Eye (tissue), 1 donor: ENCODE measurements at places on chromosomes 5 and 9.

DNA sequence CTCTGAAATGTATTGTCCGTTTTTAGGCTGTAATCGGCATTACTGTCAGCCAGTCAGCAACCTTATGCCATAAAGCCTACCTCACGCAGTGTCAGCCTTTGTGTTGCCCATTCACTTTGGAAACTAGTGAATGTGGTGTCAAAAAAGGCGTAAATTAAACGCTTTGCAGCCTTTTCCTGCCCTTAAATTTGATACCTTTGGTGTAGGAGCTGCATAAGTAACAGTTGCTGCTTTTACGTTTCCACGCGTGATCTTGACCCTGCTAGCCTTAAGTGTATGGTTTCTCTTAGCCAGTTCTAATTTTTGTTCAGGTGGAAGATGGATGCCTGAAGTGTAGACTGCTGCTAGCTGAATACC, 257.7 kb downstream of the EPB41L4A start:
- DNase-seq, result no peak

DNA sequence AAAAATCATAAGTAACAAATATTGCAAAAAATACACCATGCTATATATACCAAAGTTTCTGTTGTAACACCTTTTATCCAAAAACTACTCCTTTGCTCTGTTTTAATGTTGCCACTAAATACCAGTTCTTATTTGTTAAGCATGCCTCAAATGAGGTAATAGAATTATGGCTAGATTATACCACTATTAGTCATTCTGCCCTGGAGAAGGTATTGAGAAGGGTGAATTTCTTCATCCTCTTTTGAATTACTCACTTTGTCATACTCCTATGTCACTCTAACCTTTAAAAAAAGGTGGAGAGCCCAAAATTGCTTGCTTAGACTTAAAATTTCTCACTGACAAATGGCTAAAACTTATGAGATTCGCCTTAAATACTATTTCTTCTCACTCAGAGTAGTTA, 750.9 kb downstream of the MAT2B start:
- no peak for DNase-seq

DNA sequence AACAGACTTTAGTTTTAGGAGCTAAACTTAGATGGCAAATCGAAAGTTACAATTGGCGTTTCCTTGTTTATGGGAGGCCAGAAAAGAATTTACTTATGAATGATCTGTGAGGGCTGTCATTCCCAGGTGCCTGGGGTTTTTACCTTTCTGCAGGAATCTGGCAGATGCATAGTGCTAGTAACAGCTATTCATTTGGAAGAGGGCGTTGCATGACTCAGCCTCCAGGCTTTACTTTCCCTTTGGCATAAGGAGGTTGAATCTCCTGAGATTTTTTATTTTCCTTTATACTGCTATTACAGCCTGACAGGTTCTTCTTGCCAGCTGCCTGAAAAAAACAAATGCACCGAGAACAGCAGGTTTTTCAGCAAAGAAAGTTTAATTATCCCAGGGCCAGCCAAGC, 30.0 kb downstream of the CARD6 start:
- no peak for DNase-seq

GRCh38 chr5:157607371-157608161, 32.0 kb upstream of the ADAM19 start:
- no peak for DNase-seq

- DNase-seq, result no peak
These were observed 18.2 kb upstream of the STK32A start for GRCh38 chr5:147216552-147217154.

DNA sequence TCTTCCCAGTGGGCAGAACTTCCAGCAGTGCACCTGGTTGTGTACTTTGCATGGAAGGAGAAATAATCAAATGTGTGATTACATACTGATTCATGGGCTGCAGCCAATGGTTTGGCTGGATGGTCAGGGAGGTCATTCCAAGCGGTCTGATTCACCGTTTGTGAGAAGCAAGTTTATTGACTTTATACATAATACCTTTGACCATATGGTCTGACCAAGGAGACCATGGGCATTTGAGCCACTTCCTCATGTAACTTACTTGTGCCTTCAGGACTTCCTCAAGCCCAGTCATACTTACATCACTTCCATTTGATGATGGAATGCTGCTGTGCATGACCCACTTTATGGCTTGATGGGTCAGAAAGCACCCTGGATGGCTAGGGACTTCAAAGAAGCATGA, 41.1 kb downstream of the DAP start:
- DNase-seq, result no peak

DNA sequence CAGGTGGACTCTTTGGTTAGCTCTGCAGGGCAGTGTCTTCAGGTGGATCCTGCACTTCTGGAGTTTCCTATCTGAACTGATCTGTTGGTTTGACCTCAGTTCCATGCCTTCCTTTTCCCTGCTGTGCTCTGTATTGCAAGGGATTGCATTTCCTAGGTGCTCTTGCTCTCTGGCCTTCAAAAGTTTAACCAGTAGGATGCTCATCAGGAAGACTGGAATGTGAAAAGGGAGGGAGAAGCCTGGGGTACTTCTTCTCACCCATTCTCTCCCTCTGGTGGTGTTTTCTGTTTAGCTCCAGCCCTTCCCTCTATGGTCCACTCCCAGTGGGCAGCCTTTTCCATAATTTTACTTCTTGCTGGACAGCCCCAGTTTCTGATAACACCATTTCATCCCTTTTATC, 78.5 kb downstream of the ZNF618 start:
- DNase-seq, result no peak

DNA sequence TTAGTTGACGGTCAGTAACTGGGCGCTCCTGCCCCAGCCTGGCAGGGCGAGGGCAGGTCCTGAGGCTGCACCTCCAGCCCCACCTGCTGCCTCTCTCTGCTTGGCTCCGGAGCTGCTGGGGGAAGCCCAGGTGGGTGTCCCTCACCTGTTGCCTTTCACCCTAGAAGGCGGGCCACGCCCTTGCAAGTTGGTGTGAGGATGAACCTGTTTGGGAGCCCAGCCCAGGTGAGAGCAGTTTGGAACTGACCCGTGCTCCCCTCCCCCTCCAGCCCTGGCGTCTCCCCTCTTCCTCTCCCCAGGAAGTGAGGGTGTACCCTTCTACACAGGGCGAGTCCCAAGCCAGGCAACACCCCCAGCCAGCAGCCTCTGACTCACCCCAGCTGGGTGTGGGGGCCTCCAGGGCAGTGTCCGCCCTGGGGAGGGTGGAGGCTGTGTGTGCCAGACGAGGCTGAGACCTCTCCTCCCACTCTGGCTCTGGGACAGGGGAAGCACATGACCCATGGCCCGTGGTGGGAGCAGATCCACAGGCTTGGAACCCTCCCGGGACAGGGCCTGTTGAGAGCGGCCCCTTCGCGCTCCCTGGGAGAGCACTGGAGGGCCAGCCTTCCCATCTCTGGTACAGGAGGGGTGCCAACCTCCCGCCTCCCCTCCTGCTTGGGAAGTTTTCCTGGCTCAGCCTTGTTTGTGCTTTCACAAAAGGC, 10.4 kb downstream of the LRRC8A start:
- DNase-seq, result no peak

GRCh38 chr5:78269088-78269703, 25.3 kb downstream of the AP3B1 start:
- DNase-seq, result no peak

- DNase-seq, result no peak
These were observed 102.6 kb downstream of the ARHGAP26 start for GRCh38 chr5:142872795-142873194.

DNA sequence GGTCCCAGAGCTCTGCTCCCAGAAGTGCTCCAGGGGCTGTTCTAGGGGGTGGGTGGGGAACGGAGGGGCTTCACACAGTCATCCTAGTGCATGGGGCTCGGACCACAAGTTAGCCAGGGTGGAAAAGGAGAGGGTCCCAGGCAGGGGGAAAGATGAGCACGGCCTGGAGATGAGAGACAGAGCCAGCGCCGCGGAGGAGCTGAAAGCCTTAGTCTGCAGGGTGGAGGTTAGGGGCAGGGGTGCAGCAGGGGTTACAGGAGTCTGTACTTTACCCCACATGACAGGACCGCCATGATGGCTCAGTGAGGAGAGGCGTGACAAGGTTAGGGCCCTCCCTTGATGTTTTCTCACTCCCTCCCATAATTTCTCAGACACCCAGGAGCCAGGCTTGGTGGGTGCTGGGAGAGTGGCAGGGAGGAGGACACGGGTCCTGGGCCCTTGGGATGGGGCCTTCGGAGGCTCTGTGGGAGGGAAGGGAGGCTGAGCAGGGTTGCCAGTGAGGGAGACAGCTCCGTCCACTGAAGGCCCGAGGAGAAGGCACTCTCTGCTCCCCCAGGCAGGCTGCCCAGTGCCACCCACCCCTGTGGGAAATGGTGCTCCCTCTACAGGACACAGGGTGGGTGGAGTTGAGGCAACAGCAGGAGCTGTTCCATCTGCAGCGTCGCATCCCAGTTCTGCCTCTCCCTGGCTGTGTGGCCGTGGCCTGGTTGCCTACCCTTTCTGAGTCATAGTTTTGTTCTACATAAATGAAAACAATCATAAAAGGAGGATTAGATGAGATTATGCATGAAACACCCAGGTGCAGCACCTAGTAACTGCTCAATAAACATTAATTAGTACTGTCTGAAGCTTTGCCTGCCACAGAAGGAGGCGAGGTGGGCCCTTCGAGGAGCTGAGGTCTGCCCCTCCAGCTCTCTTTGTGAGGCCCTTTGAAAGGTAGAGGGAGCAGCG, 66.2 kb downstream of the NDST1 start:
- no peak for DNase-seq

DNA sequence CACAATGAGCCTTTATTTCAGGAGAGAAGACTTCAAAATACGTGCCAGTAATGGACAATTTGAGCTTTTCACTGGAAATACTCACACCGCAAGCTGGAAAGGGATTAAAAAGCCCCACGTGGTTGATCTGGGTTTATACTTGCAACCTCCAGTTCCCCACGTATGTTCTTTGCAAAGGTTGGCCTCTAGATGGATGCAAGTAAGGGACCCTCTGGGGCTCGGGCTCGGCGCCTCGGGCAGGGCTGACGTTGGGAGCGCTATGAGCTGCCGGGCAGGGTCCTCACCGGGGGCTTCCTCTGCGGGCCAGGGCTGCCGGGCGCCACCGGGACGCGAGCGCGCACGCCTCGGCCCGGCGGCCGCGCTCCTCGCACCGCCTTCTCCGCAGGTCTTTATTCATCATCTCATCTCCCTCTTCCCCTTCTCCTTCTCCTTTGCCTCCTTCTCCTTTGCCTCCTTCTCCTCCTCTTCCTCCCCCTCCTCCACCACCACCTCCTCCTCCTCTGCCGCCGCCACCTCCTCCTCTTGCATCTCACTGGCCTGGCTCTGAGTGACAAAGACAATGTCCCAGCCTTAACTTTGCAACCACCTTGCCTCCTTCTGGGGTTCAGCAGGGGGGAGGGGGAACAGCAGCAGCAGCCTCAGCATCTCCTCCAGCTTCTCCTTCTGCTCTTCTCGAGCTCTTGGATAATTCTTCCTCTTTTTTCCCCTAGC, 701 bp upstream of the ZNF462 start:
- peak; percentile 88 for DNase-seq

DNA sequence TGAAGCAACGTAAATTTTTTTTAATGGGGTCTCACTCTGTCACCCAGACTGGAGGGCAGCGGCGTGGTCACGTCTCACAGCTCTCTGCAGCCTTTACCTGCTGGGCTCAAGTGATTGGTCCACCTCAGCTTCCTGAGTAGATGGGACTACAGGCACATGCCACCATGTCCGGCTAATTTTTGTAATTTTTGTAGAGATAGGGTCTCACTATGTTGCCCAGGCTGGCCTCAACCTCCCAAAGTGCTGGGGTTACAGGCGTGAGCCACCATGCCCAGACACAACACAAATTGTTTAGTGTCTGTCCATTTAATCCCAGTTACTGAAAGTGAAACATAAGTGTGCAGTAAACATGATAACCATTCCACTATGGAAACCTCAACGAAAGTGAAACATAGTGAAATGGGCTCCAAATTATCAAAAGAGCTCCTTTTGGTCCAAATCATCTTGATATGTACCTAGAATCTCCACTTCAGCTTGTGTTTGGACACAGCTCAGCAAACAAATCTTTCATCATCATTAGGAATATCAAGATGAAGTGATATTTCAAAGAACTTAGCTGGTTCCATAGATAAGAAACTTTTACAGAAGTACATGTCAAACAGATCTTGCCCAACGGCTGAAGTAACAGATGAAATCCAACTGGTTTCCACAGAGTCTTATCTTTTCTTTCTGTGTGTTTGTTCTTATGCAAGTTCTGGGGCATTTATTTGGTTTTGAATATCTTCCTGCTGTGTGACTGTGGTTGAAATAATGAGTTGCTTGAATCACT, 41.2 kb upstream of the PLPP1 start:
- no peak for DNase-seq

DNA sequence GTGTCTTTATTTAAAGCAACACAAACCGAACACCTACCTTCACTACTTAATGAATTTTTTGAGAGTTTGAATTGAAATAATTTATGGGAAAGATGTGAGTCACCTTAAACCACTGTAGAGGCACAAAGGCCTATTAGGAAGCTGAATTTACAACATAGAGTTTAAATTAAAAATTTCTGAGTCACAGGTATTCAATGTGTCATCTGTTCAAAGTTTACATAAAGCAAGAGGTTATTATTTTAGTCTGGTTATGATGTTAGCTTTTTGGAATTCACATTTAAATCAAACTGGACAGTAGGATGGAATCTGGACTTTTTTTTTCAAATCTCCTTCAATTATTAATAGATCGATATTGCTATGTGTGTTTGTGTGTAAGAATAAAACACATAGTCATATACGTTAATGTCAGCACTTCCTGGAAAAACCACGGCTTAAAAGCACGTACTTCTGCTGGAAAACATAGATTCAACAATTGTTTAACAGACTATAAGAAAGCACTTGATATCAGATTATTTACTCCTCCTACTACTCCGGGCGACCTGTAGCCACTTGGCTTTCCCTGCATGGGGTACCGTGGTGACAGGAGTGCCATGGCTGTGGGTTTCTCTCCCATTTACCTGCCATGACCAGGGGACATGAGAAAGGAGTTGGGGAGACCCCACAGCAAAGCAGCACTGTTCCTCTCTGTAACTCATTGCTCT, 638.6 kb downstream of the SEMA5A start:
- no peak for DNase-seq

GRCh38 chr5:154141745-154142221, 48.8 kb upstream of the GALNT10 start:
- peak; percentile 92 for DNase-seq

DNA sequence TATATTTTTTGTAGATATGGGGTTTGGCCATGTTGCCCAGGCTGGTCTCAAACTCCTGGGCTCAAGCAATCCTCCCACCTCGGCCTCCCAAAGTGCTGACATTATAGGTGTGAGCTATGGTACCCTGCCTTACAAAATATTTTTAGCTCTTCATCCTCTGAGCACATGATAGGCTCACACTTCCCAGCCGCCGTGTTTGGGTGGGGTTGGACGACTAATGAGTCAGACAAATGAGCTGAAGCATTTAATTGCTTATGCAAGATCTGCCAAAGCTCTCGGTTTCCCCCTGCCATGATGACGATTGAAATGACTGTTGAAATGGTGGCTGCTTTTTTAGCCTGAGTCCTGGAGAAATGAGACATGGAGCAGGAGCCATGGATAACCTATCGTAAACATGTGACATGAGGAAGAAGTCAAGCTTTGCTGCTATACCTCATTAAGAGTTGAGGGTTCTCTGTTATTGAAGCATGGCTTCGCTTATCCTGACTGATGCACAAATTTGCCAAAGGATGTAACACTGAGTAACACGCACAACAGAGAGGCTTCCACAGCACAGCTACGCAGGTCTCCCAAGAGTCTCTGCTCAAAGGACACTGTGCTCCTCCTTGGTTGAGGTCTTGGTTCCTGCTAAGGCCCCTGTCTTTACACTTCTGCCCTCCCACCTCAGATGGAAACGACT, 48.2 kb upstream of the GFPT2 start:
- no peak for DNase-seq
